RPMI8226 (cell line): ENCODE measurements at places on chromosomes 4 and X.

GRCh38 chr4:124757126-124757525 is 44.6 kb upstream of the ANKRD50 start:
- no peak for DNase-seq

DNA sequence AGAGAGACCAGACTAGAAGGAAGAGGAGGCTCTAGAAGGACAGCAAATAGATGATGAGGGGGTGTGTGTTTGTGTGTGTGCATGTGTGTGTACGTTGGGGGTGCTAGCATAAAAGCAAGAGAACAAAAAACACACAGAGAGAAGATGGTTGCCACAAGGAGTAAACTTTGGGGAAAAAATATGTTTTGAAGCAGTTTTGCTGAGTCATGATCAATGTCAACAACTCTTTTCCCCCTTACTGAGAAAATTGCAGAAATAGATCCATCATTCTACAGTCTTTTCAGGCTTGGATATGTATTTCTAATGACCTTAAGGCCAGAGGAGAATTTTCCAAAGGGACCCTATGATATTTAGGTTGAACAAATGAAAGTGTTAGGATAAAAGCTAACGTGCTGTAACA is 89.0 kb upstream of the NHS start:
- DNase-seq = no peak

GRCh38 chr4:8356856-8357255 is 83.7 kb downstream of the ACOX3 start:
- DNase-seq = no peak

GRCh38 chr4:179048839-179049453 is 1606.7 kb upstream of the AGA start:
- DNase-seq = no peak

GRCh38 chrX:8914681-8915080 is 113.5 kb upstream of the FAM9A start:
- DNase-seq = no peak

GRCh38 chr4:187656959-187657358 is 338.6 kb upstream of the ZFP42 start:
- no peak for DNase-seq

GRCh38 chr4:41844327-41844726 is 90.9 kb upstream of the TMEM33 start:
- no peak for DNase-seq

DNA sequence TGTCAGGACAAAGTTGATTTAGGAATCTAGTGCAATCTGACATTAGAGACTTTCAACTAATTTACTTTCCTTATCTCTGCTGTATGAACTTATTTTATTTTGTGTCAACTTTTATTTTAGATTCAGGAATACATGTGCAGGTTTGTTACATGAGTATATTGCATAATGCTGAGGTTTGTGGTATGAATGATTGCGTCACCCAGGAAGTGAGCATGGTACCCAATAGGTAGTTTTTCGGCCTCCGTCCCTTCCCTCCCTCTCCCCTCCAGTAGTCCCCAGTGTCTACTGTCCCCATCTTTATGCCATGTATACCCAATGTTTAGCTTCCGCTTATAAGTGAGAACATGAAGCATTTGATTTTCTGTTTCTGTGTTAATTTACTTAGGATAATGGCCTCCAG is 68.7 kb upstream of the TEX13D start:
- no peak for DNase-seq

GRCh38 chr4:128285085-128285997 is 2.3 kb downstream of the PGRMC2 start:
- no peak for DNase-seq

- DNase-seq = no peak
Measured at GRCh38 chr4:119228406-119228805, 15.9 kb downstream of the USP53 start.

DNA sequence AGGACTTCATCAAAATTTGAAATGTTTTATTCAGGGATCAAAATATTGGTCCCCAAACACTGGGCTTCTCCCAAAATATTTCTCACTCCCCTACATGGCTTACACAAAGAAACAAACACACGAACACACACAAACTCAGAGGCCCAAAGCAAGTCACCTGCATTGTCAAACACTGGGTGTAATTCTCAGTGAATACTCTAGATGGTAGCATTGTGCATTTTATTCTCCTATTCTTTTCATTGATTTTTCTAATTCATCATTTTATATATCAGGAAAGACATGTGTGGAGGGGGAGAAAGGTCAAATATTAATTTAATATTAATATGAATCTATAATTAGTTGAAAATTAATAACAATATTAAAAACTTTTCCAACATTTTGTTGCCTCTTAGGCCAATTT is 72.3 kb upstream of the TNMD start:
- peak; percentile 12 for DNase-seq

DNA sequence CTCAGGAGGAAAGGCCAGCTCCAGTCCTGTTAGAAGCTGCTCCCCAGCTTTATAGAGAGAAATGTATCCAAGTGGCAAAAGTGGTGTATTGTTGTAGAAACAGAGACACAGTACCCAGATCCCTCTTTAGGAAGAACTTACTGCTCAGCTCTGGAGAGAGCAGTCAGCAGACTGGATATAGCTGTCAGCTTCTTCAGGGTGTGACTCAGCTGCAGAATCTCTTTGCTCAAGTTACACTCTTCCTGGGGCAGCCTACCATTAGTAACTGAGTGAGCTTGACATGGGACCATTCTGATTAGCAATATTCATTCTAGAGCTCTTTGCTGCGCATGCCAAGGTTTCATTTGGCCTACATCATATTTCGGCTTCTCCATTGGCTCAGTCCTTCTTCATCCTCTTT is 40.5 kb downstream of the ATP1B4 start:
- no peak for DNase-seq

- no peak for DNase-seq
Measured at GRCh38 chr4:4364486-4365208, 22.3 kb upstream of the NSG1 start.

DNA sequence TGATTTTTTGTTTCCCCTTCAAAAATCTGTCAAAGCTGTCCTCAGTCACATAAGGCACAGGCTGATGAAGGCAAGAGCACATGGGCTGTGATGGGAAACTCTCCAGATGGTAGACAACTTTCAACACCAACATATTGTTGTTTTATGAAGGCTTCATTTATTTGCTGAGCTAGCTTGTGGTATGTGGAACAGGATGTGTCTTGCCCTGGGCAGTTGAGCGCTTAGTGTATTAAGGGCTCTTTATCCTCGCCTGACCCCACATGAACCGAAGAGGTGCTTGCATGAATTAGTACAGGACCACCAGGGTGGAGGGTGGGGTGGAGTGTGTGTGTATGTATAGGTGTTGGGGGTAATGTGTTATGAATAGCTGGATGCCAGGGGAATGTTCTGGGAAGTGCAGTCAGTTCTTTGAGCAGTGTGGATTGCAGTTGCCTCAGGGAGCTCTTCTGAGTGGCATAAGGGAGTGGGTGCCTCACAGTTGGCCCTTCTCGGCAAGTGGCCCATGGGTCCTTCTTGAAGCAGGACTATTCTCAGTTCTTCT is 103.1 kb downstream of the PHEX start:
- peak; percentile 19 for DNase-seq

- no peak for DNase-seq
Measured at GRCh38 chr4:182937268-182938204, 20.4 kb upstream of the DCTD start.

DNA sequence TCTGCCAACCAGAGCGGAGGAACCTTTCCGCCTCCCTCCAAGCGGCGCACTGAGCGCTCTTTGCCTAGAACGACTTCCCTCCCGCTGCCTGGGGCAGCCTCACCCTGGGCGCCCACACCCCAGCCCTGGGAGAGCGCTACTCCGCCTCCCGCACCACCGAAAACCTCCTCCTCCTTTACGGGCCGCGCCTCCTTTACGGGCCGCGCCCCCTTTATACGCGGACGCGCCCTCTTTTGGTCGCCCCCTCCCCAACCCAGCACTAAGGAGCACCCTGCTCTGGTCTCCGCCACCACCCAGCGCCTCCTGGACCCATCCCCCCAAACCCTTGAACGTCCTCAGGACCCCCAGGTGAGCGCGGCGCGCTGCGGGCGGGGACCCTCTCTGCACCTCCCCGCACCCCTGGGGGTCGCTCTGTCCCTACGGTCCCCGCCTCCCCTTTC is 586 bp upstream of the NSG1 start:
- no peak for DNase-seq

- DNase-seq = no peak
Measured at GRCh38 chr4:169915545-169915944, 110.7 kb downstream of the MFAP3L start.

DNA sequence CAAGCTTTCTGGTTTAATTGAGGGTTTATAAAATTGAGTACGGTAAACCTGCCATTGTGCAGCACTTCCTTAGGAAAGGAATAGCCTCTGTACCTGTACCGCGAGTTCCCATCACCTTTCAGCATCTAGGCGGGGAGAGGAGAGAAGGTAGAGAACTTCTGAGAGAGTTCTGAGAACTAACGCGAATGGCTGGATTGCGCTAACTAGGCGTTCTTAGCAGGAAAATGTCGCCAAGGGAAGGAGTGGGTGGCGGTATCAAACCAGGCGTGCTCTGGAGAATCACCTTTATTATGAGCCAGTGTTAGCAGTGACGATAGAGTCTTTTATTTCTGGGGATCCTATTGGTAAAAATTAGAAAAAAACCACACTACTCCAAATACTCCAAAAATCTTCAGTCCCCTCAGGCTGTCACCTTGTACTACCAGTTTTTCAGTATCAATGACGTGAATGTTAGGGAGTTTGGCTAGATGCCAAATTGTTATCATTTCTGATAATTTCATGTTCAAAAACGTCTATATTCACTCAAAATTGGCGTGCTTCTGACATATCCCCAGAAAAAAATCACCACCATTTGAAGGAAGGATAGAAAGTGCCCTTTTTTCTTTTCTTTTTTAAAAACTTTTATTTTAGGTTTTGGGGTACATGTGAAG is 1.4 kb downstream of the UGT8 start:
- DNase-seq = peak; percentile 16
